ENCODE measurements at places on chromosomes 5 and 9. TPM values are rescaled to one million over a fixed set of nuclear protein-coding genes. Genes with fewer than 3 reads are reported as not detected.

Gene SPIN1
- 56.3 TPM for total RNA-seq

GRCh38 chr9:69443178-69443577, 118.2 kb downstream of the ENTREP1 start:
- no peak for DNase-seq

Gene ZNF883
- 2.8 TPM for total RNA-seq

- no peak for DNase-seq
Observed at GRCh38 chr9:12230708-12231107, 462.5 kb upstream of the TYRP1 start.

- DNase-seq: no peak
Observed at GRCh38 chr9:121703014-121703734, 51.7 kb downstream of the DAB2IP start.

Gene NSMF
- 25.1 TPM for total RNA-seq

DNA sequence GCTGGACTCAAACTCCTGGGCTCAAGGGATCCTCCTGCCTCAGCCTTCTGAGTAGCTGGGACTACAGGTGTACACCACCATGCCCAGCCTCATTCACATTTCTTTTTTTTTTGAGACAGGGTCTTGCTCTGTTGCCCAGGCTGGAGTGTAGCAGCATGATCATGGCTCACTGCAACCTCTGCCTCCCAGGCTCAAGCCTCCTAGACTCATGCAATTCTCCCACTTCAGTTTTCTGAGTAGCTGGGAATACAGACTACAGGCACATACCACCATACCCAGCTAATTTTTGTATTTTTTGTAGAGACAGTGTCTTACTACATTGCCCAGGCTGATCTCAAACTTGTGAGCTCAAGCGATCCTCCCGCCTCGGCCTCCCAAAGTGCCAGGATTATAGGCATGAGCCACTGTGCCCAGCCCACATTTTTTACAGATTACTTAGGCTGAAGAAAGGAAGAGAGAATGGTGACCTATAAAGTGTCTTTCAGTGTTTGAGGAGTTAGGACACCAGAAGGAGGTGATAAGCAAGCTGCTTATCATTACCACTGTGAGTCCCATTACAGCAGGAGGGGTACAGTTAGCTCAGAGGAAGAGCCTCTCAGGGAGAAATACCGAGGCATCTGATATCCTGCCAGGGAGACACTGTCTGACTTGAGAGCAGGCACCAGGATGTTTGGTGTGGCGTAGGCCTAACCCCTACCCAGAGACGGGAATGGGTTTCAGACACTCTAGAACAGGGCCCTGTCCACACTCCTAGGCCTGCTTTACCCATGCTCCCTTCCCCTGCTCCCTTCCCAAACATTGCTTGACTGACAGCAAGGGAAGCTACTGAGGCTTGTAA, 9.7 kb downstream of the FAXDC2 start:
- no peak for DNase-seq

DNA sequence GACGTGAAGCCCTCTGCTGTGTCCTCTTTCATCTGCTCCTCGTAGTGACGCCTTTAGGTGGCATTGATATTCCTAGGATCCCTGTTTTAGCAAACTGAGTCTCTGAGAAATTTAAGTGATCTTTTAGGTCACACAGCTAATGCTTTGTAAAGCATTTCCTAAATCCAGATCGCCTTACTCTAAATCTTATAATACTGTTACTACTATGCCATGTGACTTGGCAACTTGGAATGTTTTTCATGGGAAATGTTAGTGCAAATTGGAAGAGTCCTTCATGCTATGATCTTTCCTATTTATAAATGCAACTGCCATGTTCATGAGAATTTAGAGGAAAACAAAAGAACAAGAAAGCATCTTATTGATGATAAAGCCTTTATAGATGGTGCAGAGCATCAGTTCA, 212.2 kb downstream of the TRIO start:
- no peak for DNase-seq

- DNase-seq: no peak
Observed at GRCh38 chr5:170293273-170293672, 4.3 kb downstream of the LCP2 start.

GRCh38 chr9:133978226-133978898, 13.8 kb downstream of the VAV2 start:
- DNase-seq: no peak

Gene SYNPO
- total RNA-seq: 503 TPM

- no peak for DNase-seq
Observed at GRCh38 chr9:130467316-130467715, 22.6 kb downstream of the ASS1 start.

Gene RABGAP1
- total RNA-seq: 40.8 TPM

DNA sequence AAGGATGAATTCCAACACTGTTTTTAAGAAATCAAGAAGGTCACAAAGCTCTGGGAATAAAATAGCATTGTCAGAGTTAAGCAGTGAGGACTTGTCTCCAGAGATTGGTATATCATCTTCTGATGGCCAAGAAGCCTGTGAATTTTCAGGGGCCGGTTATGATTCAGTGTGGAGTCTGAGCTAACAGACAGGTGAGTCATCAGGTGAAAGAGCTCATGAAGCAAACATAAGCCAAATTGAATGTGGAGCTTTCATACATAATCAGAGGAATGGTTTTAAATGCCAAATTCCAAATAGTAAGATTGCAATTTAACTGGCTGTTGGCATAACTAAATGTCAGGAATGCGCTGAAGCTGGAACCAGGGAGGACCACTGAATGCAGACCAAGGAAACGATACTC, 494.2 kb downstream of the MTRR start:
- no peak for DNase-seq

- no peak for DNase-seq
Observed at GRCh38 chr5:17383526-17383925, 114.5 kb upstream of the TAF11L2 start.

Gene IRX4
- total RNA-seq: 0.50 TPM

DNA sequence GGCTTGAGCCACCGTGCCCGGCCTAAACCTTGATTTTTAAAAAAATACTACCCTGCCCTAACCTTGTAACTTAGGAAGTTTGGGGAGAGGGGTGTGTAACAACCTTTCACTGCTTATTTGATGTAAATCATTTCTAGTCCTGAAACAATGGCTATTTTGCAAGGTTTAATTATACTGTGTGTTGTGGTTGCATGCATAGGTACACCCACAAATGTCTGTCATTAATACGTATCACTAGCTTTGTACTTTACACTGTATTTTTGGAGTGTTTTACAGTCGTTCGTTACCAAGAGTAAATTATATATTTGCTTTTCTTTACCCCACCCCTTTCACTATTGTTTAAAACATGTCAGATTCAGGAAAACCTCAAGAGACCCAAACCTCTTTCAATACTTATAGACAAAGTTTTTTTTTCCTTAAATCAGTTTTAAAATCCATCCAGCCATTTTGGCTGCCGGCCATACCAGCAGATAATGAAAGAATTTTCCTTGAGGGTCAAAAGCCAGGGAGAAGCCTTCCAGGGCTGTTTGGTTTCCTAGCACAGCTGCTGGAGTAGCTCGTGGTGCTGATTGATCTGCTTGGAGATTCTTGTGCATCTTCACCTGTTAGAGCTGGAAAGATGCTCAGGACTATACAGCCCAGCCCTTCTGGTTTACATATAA, 50.7 kb downstream of the DOCK8 start:
- no peak for DNase-seq

Gene FRRS1L
- 4.4 TPM for total RNA-seq

Gene RASGRF2
- 12.2 TPM for total RNA-seq

DNA sequence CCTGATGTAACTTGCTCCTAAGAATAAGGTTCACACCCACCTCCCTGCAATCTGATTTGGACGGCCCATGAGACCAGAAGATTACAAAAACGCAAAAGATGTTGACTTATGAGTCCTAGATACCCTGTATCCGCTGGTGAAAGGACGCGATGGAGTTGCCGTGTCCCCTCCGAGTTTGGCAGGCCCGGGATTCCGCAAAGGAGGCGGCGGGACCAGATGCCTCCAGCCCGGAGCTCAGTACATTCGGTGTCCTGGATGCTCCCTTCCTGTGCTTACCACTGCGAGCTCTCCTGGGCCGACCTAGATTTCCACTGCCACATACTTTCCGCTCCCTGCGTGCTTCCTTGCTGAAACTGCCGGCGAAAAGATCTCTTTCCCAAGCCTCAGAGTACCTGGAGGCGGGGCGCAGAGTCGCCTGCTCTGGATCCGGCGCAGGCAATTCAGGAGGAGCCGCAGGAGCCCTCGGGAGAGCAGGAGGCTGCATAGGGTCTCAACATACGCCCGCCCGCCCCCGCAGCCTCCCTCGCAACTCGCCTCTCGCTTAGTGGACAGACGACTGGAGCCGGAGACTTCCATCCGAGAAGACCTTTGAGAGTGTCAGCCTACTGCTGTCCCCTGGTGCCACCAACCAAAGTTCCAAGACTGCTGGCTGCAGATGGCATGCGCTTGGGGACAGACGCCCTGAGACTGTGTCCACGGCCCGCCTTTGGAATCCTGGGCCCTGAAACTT, 39.8 kb downstream of the ANXA2R start:
- no peak for DNase-seq

- DNase-seq: no peak
Observed at GRCh38 chr5:67659288-67659687, 462.7 kb upstream of the CD180 start.

DNA sequence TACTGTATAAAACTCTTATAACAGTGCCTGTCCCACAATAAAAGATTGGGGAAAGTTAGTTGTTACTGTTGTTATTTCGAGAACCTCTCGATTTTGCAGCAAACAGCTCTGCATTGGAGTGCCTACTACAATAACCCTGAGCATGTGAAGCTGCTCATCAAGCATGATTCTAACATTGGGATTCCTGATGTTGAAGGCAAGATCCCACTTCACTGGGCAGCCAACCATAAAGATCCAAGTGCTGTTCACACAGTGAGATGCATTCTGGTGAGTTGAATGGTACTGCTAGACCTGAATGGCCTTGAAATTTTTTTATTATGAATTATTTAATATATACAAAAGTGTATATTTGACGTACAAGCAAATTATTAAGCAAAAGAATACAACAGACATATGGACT, 123.2 kb downstream of the TEX10 start:
- DNase-seq: no peak

Gene HRCT1
- 4.6 TPM for total RNA-seq

GRCh38 chr5:166436872-166437271, 1854.6 kb upstream of the WWC1 start:
- no peak for DNase-seq

DNA sequence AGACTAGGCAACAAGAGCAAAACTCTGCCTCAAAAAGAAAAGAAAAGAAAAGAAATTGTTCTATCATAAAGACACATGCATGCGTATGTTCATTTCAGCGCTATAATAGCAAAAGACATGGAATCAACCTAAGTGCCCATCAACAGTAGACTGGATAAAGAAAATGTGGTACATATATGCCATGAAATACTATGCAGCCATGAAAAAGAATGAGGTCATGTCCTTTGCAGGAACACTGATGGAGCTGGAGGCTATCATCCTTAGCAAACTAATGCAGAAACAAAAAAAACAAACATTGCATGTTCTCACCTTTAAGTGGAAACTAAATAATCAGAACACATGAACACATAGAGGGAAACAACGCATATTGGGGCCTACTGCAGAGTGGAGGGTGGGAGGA, 6.3 kb upstream of the ZNF883 start:
- no peak for DNase-seq

GRCh38 chr5:142881076-142881783, 111.1 kb downstream of the ARHGAP26 start:
- no peak for DNase-seq

DNA sequence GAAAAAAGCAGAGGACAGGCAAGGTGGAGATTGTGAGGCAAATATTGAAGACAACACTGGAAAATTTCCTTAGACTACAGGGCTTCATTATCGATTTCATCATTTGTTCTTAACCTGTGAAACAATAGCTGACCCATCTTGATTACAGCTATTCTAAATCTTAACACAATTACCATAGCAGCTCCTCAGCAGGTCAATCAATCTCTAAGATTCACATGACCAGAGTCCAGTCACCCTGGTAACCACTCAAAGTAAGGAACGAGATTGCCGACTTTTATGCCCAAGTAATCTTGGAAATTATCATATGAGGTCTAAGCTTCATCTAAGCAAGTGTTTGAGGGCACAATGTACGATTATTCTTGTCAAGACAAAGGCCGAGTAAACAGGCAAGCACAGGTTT, 93.8 kb downstream of the TTC39B start:
- DNase-seq: no peak

Gene HARS2
- total RNA-seq: 19.2 TPM

Gene APBA1
- 7.8 TPM for total RNA-seq

DNA sequence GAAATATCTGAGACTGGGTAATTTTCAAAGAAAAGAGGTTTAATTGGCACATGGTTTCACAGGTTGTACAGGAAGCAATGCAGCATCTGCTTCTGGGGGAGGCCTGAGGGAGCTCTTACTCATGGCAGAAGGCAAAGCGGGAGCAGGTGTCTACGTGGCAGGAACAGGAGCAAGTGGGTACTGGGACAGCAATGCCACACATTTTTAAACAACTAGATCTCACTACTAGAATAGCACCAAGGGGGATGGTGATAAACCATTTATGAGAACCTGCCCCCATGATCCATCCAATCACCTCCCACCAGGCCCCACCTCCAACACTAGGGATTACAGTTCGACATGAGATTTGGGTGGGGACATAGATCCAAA, 47.6 kb upstream of the HOMER1 start:
- no peak for DNase-seq

- DNase-seq: no peak
Observed at GRCh38 chr5:167020418-167020817, 1271.0 kb upstream of the WWC1 start.

- no peak for DNase-seq
Observed at GRCh38 chr5:55149308-55149795, 10.6 kb upstream of the GPX8 start.

Gene TIMD4
- total RNA-seq: 1.5 TPM

- DNase-seq: no peak
Observed at GRCh38 chr9:95609426-95609825, 92.7 kb upstream of the PTCH1 start.

- no peak for DNase-seq
Observed at GRCh38 chr5:73307645-73308355, 134.8 kb downstream of the TMEM174 start.

Gene RNF183
- total RNA-seq: not detected

DNA sequence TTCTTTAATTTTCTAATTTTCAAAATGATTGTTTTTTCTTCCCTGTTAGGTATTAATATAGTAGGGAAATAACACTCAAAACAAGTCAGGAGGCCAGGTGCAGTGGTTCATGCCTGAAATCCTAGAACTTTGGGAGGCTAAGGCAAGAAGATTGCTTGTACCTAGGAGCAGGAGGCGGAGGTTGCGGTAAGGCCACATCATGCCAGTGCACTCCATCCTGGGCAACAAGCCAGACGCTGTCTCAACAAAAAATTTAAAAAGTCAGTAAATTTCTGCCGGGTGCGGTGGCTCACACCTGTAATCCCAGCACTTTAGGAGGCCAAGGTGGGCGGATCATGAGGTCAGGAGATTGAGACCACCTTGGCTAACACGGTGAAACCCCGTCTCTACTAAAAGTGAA, 10.2 kb upstream of the CDK7 start:
- no peak for DNase-seq

GRCh38 chr9:107471552-107471951, 18.0 kb downstream of the KLF4 start:
- no peak for DNase-seq

GRCh38 chr9:14538526-14538925, 154.7 kb downstream of the ZDHHC21 start:
- no peak for DNase-seq

Gene C9orf153
- 0.31 TPM for total RNA-seq

- DNase-seq: no peak
Observed at GRCh38 chr5:128470663-128471062, 67.4 kb downstream of the FBN2 start.

GRCh38 chr5:117488976-117489500, 914.4 kb upstream of the SEMA6A start:
- no peak for DNase-seq

Gene PLAC8L1
- 0.62 TPM for total RNA-seq

Data from left cardiac atrium (tissue), 4 donors.